ENCODE measurements at places on chromosomes 2 and 18.

DNA sequence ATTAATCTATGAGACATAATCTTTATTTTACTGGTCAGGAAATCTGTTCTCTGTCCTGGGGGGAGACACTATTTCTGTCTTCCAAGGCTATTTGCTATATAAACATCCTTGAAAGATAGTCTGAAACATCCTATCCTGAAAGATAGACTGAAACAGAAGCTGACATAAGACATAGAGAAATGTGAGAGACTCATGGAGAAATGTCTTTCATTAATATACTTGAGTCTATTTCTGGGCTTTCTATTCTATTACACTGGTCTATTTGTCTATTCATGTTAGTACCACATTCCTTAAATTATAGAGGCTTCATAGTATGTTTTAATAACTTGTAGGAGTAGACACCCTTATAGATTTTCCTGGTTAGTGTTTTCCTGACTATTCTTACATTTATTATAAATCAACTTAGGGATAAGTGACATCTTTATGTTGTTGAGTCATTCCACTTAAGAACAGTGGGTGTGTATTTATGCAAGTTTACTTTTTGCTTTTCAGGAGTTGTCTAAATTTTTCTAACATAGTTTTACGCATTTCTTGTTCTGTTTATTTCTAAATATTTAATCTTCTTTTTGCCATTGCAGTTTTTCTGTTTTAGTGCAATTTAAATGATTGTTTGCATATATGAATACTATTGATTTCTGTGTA, 244.9 kb upstream of the ZSWIM2 start:
- DNase-seq = no peak

DNA sequence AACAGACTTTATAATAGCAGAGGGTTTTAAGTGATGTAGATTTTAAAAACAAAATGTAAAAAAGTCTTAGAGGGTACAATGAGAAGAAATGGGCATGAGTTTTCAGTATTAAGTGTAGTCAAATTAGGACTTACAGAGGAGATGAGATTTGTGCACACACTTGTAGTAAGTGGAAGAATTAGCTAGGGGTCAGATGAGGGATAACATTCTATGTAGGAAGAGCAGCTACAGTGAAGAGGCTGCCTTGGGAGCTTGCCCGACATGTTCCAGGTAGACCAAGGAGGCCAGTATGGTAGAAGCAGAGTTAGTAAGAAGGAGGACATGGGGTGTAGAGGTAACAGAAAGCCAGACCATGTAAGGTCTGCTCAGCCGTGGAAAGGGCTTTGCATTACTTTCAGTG, 189.2 kb upstream of the DSEL start:
- DNase-seq = no peak

DNA sequence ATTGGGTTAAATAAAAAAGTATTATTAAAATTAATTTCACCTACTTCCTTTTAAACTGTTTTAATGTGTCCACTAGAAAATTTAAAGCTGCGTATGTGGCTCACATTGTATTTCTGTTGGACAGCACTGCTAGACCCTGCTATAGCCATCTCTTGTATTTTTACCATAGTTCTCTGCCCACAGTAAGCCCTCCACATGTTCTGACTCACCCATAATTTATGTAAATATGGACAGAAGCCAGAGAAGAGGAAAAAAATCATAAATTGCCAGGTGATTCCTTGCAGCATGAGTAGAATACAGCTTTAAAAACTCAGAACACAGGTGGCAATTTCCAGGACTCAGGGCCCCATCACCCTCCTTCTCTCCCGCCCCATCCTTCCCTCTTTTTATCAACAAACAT, 142.4 kb upstream of the MEX3C start:
- DNase-seq = no peak

GRCh38 chr2:10258726-10259125, 44.0 kb upstream of the HPCAL1 start:
- no peak for DNase-seq

DNA sequence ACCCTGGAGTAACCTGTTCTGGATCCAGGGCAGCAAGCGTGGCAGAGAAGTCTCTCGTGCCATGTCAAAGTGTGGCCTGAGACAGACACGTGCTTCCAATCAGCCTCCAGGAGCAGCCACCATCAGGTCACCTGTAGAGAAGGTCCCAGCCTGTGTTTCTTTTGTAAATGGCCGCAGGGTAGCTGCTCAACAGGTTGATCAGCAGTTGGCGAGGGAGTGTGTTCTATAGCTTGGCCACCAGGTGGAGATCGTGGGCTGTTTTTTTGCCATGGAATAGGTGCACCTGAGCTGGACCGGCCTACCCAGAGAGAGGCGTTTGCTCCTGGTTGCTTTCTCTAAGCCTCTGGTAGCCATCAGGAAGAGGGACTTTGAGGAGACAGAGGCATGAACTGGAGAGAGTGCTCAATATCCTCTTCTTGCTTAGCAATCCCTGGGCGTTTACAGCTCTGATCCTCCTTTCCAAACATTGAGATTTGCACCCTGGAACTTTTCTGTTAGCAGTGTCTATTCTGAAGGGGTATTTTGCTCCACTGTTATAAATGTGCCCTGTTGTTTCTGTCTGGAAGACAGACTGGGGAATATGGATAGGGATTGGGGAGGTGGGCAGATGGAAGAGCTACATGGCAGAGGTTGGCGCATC, 34.2 kb upstream of the EN1 start:
- peak; percentile 21 for DNase-seq

DNA sequence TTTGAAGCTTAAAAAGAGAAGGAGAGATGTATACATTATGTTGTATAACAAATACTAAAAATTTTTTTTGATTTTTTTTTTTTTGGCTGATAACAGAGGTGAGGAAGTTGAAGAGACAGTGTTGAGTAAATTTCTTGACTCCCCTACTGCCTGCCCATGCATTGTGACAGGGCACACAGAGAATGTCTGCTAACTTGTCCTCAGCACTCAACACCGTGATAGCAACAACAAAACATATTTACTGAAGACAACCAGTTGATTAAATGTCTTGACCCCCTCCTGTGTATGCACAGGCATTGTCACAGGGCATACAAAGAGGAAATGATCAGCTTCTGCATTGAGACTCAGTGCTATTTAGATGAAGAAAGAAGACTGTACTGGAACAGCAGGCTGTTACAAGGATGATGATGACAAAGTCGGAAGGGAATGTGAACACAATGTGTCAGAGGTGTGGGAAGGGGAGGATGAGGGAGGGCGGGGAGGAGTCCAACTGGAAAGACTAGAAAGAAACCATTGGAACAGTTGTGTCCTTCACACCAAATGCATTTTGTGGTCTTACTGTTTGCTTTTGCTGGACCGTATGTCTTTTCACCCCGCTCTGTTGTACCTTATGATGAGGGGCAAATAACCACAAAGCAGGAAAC, 89.5 kb downstream of the CERS6 start:
- no peak for DNase-seq

DNA sequence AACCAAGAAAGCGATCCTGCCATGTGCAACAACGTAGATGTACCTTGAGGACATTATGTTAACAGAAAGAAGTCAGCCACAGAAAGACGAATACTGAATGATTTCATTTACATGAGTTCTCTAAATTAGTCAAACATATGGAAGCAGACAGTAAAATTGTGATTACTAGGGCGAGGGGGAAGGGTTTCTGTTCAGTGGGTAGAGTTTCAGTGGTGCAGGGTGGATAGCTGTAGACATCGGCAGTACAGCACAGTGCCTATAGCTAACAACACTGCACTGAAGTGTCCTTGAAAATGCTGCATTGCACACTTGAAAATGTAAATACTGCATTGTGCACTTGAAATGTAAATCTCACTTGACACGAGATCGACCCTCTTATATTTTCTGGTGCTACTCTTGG, 275.3 kb downstream of the GALR1 start:
- no peak for DNase-seq

GRCh38 chr2:48218169-48218568, 311.8 kb upstream of the STON1 start:
- no peak for DNase-seq

- no peak for DNase-seq
Observed at GRCh38 chr2:227642656-227643055, 23.9 kb upstream of the SCYGR5 start.

DNA sequence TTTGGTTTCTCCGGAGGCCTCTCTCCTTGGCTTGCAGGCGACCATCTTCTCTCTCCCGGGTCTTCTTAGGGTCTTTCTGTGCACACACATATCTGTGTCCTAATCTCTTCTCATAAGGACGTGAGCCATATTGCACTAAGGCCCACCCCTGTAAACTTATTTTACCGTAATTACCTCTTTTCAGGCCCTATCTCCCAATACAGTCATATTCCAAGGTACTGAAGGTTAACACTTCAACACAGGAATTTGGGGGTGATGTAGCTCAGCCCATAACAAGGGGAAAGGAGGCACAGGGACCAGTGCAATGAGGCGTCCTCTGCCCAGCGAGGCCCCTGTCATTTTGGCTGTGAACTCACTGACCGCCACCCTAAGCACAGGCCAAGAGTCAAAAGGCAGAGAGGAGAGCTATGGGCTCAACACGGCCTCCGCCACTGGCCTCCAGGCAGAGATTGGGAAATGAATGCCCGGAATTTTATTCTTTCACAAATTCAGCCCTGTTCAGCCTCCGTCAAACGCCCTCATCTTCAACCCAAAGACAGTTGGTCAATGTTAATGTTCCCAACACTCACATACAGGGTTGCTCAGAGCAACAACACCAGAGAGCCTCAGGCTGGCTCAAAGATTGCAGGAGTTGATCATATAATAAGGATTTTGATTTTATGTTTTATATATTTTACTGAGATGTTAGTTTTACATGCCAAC, 15.9 kb upstream of the NMUR1 start:
- no peak for DNase-seq

- DNase-seq = no peak
Observed at GRCh38 chr18:59681521-59682004, 15.7 kb downstream of the CCBE1 start.

- no peak for DNase-seq
Observed at GRCh38 chr2:157741819-157742484, 113.3 kb upstream of the ACVR1C start.

DNA sequence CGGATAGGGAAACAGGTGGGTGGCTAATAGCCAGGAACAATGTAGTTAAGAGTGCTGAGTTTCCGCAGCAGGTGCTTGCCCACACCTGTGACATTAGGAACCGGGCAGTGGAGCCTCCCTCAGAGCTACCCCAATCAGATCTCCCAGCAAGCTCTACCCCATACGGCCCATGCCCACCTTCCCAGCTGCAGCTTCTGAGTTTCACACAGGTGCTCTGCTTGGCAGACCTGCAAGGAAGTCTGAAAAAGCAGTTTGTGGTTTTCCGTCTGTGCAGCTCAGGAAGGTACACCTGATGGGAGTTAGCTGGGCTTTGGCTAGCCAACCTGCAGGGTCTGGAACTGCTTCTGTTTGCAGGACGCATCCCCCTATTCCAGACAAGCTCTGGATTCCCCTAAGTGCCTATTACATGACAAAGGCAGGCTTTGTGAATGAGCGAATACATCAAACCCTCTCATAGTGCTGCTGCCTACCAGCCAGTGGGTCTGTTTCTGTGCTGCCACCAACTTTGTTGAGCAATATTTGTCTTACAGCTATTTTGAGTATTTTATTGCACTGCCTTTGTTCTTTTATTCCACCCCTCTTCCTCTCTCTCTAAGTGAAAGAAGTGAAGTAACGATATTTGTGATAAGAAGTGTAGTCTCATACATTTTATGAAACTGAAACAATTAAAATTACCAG, 24.7 kb upstream of the CEP68 start:
- no peak for DNase-seq

DNA sequence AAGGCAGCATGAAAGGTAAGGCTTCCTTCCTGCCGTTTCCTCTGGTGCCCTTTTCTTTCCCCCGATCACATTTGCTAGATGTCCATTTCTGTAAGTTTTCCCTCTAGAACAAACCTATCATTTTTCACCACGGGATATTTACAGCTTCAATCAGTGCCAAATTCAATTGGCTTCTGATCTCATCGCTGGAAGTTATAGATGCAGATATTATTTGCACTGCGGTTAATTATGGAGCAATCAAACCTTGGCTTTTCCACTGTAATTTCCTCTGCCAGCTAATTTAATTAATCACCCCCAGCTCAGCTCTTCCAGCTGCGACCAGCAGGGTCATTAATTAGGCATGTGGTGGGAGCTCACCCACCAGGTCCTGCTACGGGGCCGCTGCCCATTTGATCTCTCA, 86.1 kb downstream of the GBX2 start:
- DNase-seq = no peak

DNA sequence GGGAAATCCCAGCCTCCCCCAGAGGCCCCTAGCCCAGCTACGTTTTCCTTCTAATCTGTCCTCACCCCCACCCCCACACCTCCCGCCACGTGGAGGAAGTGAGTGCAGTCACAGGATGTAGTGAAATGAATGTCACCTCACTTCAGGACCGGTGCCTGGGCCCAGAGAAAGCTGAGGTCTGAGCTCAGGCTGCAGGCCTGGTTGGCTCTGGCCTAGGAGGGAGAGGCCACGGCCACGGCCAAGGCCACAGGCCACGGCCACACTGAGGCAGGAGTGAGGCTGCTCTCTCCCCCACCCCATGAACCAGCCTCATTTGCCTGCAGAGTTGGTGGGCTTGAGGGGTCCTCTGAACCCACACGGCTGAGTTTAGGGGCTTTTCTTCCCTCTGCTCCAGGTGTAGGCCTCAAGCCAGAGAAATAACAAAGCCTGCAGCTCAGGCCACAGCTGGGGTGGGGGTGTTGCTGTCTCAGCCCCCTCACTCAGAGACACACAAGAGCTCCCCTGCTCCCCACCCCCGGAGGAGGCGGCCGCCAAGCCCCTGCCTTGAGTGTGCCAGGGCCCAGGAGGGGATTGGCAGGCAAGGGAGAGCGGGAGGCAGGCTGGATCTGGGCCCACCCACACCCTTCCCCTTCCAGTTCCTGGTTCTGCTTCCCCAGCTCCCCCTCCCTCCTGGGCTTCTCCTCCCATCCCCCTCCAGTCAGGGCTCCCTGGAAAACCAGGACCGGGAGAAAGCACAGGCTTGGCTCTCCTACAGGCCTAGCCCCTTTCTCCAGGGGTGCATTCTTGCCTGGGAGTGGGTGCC, 27.0 kb downstream of the DNMT3A start:
- peak; percentile 89 for DNase-seq

DNA sequence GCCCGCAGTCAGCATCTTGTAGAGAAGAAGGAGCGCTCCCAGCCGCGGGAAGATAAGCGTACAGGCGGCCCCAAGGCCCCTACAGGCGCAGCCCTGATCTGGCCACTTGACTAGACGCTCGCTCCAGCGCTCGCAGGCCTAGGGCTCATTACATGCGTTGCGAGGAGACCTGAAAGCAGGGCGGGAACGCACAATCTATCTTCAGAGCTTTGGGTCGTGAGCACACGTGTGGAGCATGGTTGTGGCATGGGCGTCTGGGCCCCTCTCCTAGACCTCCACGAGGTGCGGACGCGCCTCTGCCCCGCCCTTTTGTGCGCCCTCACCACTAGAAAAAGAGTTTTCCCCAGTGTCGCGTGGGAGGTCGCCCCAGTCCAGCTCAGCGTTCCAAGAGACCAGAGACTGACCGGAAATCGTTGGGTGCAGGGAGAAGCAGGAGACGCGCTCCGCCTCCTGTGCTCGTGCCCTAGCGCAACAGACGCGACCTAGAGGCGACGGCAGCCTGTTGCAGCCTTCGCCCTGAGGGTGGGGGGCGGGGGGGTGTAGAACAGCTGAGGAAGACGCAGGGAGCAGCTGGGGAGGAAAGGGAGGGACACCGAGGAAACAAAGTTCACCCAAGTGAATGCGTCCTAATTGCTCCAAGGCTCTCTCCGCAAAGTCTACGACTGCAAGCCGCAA, 12.6 kb downstream of the NR4A2 start:
- no peak for DNase-seq

- no peak for DNase-seq
Observed at GRCh38 chr2:124241-124880, 78.1 kb upstream of the FAM110C start.

Measured in stimulated activated CD8-positive, alpha-beta memory T cell treated with anti-CD3 and anti-CD28 coated beads, Interleukin-15, amount 100 ng/mL, for 48 hours (primary cell).